ENCODE measurements at places on chromosomes 5 and 9.

DNA sequence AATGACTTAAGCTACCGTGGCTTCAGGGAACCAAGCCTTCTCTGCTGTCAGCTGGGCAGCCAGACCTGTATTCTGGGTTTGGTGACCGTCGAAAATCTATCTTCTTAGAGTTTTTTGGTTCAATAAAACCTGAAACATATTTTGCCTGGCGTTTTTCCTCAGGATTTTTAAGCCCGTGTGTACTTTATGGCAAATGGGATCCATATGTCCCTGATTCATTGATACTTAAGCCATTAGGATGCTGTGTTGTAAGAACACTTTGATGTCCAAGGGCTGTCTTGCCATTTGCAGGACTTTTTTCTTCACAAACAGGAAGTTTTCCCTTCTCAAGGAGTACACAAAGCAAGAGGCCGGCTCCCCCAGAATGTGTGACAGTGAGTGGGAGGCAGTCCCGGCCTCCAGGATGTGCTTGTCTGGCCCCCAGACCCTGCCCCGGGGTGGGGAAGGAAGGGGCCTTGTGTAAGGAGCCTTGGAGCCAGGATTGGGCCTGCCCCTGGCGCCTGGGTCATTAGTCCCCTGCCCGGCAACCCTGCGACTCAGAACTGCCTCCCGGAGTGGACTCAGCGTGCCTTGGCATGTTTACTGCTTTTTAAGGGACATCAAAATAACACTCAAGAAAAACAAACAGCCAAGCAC, 83.4 kb upstream of the SMIM23 start:
- no peak for DNase-seq

GRCh38 chr9:16664211-16664610, 206.3 kb downstream of the BNC2 start:
- peak; percentile 53 for DNase-seq

- no peak for DNase-seq
These were observed 71.8 kb upstream of the SMIM15 start for GRCh38 chr5:61234019-61234418.

- DNase-seq, result no peak
These were observed 17.7 kb downstream of the NSG2 start for GRCh38 chr5:174063082-174063756.

GRCh38 chr5:145937432-145938250, 1.3 kb downstream of the SH3RF2 start:
- peak; percentile 93 for DNase-seq

DNA sequence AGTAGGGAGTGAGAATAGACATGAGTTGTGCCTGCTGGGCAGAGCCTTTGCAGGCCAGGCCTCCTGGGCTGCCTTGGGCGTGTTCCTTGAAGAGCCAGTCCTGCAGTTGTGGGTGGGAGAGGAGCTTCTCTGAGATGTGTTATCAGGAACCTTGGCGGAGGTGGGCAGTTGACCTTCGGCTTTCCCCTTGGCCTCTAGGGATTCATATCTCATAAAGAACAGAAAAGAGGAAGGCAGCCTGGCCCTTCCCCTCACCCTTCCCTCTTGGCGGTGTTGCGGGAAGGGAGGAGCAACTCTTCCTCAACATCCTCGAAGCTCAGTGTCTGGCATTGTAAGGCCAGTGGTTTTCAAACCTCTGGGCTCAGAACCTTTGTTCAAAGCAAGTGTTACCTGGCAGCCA, 59.2 kb downstream of the DAPK1 start:
- no peak for DNase-seq

DNA sequence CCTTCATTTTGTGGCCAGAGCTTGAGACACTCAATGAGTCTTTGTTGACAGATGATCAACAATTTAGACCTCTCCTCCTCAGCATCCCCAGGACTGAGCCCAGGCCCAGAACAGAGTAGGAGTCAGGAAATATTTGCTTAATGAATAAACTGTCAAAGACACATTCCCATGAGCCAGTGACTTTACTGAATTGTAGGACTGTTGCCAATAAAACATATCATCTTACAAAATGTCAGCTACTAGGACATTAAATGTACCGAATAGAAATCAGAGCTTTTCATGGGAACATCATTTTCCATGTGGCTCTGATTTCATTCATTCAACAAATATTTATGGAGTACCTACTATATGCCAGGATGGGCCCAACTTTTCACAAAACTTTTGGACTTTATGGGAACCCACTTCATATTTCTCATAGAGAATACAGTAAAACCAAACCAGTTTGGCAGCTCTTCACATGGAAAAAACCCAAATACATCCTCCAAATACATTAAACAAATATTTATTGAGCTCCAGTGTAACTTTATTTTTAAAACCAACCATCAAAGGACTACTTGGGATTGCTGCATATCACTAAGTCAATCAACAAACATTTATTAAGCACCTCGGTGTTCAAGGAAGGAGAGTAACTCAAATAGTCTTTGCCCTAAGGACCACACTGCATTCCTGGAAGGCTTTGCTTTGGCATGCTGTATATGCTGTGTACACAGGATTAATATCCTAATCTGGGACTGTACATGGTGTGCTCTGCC, 11.4 kb downstream of the VDAC1 start:
- DNase-seq, result no peak

DNA sequence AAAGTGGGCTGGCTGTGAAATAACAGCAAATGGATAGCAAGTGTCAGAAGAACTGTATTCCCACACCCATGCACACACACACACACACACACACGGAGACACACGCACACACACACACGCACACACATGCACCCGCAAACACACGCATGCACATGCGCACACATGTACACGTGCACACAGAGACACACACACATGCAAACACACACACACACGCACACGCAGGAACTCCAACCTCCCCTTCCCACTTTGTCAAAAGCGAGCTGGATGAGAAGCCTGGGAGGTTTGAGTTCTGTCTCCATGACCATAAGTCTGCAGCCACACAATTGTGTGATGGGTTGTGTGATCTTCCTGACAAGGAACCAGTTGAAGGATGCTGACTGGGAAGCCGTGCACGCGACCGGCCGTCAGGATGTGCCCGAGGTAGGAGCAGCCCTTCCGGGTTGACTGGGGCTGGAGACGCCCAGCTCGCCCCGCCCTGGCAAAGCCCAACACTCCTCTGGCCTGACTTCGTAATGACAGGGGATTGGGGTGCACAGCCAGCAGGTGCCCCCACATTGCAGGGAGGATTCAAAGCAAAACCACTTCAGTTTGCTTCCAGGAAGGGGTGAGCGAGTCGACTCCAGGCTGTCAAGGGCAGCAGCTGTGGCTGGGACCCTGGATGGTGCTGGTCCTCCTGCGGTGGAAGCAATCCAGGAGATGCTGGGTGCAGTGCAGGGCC, 29.3 kb upstream of the NKD2 start:
- DNase-seq, result no peak

- peak; percentile 63 for DNase-seq
These were observed at the start of gene NIPSNAP3A for GRCh38 chr9:104747565-104748358. TSS of gene NIPSNAP3A (plus strand) at chr9:104747683. CDS start at chr9:104747793, 110 bp downstream.

- DNase-seq, result no peak
These were observed 60.5 kb downstream of the SYK start for GRCh38 chr9:90861826-90862740.

GRCh38 chr9:114384836-114385396, 2.9 kb downstream of the AKNA start:
- DNase-seq, result peak; percentile 24

DNA sequence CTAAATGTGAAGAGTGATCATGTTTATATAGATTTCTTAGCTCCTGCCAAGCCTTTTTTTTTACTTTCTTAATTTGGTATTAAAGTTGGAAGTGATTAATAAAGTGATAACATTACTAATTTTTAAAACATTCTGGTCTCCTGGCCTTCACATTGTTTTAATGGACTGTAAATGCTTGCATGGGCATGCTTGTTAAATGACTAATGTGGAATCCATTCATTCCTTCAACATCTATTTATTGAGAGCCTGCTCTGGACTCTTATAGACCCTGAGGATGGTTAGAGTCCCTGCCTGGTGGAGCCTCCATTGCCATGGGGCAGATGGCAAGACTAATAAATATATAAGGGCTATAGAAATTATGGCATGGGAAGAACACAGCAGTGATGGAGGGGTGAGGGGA, 103.5 kb downstream of the NTRK2 start:
- no peak for DNase-seq

DNA sequence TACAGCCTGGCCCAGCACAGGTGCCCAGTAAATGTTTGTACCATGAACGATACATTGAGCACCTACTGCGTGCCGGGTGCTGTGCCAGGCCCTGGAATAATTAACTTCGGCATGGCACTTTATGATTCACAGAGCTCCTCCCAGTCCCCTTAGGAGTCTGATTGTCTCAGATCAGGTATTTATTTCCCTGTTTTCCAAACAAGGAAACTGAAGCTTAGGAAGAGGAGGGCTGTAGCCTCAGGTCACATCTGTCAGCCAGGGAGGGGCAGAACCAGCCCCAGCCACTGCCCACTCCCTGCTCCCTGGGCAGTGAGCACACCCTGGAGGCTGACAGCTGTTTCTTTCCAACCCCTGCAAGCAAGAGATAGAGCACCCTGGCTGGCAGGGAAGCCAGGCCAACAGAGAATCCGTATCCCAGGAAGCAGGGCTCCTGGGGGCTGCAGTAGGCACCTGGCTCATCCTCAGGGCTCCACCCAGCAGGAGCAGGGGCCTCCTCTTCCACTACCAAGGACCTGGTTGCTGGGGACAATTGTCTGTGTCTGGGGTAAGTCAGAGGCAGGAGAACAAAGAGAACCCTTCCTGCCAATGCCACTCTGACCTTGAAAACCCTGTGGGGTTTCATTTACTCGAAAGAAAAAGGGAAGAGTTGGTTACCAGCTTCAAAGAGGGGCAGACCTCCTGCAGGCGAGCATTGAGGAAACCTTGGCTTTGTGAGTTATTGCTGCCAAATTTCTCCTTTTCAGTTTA, 69.0 kb downstream of the DAB2IP start:
- DNase-seq, result no peak

DNA sequence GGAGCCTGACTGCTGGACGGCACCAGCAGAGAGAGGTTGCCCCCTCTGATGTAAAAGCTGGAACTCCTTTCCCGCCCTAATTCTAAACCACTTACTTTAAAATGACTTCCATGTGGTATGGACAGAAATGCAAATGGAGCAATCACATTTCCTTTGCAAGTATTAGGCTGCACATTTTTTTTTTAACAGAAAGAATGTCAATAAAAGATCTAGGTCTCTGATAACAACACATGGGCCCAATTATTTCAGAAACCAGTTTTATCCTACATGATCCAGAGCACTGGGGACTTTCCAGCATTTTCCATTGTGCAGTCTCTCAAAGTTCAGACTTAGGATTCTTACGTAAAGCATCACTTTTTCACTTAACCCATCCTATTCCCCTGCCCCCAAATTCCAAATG, 203.7 kb downstream of the NXNL2 start:
- no peak for DNase-seq

- no peak for DNase-seq
These were observed 6.0 kb downstream of the EEIG1 start for GRCh38 chr9:127974769-127975261.

DNA sequence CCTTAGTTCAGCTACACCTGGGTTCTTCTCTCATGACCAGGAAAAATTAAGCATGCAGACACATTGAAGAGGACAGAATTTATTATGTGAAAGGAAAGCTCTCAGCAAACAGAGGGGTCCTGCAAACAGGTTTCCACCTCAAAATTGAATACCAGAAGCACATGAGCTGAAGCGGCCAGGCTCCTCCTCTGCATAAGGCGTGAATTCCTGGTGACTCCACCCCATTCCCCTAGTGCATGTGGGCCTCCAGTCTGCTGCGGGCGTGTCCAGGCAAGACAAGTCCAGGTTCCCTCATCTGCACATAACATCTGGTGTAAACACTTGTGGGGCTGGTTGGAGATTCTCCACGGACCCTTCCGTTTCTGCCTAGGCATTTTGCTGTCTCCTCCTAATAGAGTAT, 1156.4 kb downstream of the FOXD4L5 start:
- DNase-seq, result no peak

DNA sequence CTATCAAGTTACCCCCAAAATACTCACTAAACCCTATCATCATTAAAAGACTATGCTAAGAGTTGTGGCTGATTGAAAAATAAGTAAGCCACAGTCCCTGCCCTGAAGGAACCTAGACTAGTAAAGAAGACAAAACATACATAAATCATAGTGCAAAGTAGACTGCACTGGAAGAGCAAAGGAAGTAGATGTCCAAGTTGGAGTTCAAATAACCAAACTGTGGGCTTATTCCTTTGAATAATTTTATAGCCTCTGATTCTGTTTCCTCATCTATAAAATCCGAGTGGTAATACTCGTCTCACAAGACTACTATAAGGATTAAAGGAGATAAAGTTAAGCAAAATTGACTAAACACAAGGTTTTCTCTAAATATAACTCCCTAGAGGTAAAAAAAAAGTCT, 140.4 kb downstream of the TLE1 start:
- no peak for DNase-seq

- DNase-seq, result no peak
These were observed 48.2 kb downstream of the RASGEF1C start for GRCh38 chr5:180160789-180161188.

DNA sequence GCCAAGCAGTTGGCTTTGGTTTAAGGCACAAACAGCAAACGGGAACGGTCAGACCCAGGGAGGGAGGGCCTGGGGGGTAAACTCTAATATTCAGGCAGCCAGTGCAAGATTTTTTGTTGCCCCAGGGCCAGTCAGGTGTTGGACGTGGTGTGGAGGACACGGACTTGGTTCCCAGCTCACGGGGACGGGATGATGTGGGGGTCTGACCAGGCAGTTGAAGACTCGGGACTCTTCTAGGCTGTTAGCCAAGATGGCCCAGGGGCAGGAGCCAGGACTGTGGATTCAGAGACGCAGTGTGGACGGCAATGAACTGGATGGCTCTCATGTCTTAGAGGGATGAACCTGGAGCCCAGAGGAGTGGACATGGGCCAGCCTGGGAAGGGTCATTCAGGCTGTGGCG, 169.2 kb downstream of the C9orf50 start:
- no peak for DNase-seq

- DNase-seq, result no peak
These were observed 19.8 kb downstream of the GABBR2 start for GRCh38 chr9:98688710-98689495.

DNA sequence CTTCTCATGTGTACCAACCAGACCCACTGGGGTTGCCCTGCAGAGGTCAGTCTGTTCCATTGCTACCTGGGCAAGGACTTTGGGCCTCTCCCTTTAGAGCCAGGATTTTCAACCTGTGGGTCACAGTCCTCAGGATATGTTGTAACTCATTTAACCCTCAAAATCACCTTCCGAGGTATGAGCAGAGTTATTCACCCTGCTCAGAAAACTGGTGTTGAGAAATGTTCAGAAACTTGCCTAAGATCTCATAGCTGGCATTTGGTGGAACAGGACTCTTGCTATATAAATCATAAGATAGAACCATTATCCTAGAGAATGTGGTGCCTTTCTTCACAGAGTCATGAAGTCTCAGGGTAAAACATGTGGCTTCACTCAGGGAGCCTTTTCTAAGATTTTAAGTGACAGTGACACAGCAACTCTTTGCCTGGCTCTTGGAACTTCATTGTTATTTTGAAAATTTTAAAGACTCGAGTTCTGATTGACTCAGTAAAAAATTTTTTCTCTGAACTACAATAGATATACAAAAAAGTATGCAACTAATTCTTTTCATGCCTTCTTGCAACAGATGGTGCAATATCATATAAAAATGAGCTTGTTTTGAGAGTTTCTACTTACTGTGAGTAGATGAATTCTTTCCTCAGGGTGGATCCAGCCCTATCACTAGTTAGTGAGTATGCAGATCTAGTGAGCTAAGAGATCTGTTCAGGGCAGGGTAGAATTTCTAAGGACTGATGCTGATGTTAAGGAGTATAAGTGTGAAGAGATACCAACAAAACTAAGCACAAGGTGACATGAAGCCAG, 29.5 kb downstream of the CAST start:
- no peak for DNase-seq

- DNase-seq, result peak; percentile 93
These were observed 30.1 kb downstream of the QRFP start for GRCh38 chr9:130866474-130866965.

GRCh38 chr5:55750063-55750462, 12.2 kb downstream of the DDX4 start:
- DNase-seq, result no peak

Data from RCC 7860 (cell line).